ENCODE measurements at places on chromosomes 7 and 10. TPM values are rescaled to one million over a fixed set of nuclear protein-coding genes. Genes with fewer than 3 reads are reported as not detected.

CASP2 gene
- 10.4 TPM for total RNA-seq

GRCh38 chr7:102456327-102456726 lies 8.3 kb downstream of the ALKBH4 start:
- peak; percentile 32 for DNase-seq

GRCh38 chr7:21542891-21543527 lies at the start of gene DNAH11:
Gene DNAH11, plus strand, starts transcription at chr7:21543039. Its CDS starts 207 bp downstream, at chr7:21543246.
- DNase-seq: peak; percentile 30

GRCh38 chr7:142716596-142716995 lies 32.7 kb upstream of the PRSS1 start:
- no peak for DNase-seq

GRCh38 chr7:128974241-128974934 lies 36.7 kb downstream of the IRF5 start:
- no peak for DNase-seq

All from right cardiac atrium (tissue), 5 donors.